ENCODE measurements at places on chromosomes 5 and 9.

DNA sequence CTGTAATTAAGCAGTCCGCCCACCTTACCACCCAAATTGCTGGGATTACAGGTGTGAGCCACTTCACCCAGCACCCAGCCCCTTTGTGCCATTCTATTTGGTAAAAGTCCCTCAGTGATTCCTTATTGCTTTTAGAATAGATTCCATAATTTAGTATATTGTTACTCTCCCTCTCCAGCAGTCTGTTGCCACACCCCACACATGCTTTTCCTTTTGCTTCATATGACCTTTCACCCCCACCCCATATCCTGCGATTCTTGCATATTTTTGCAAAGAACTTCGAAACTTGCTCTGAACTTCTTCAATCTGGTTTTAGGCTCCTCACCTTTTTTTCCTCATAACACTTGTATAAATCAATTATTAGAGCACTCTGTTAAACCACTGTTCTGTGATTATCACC, 100.2 kb downstream of the MTREX start:
- DNase-seq: no peak

GRCh38 chr9:73155377-73155776, 3.7 kb downstream of the ANXA1 start:
- DNase-seq: no peak

- no peak for DNase-seq
Observed at GRCh38 chr5:175133185-175133584, 310.8 kb downstream of the DRD1 start.

GRCh38 chr5:168600409-168600808, 21.2 kb upstream of the PANK3 start:
- no peak for DNase-seq

GRCh38 chr9:77563174-77563573, 84.9 kb downstream of the GNA14 start:
- DNase-seq: no peak

DNA sequence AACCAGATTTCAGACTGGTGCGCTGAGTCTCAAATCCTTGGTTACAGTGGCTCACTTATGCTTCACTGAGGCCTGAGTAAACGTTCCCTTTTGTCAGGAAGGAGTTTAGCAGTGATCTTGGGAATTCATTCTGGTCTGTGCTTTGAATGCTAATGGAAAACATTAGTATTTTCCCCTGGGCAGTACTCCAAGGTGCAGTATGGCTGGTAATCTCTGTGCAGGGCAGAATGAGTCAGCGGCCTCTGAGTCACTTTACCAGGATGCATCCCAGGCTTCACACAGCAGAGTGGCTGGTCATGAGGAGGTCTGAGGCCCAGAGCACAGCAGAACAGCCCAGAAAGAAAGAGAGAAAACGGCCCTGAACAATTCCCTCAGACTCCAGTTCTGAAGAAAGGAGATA, 54.0 kb downstream of the PCA3 start:
- peak; percentile 97 for DNase-seq

GRCh38 chr9:114515528-114515927, 10.3 kb upstream of the WHRN start:
- no peak for DNase-seq

DNA sequence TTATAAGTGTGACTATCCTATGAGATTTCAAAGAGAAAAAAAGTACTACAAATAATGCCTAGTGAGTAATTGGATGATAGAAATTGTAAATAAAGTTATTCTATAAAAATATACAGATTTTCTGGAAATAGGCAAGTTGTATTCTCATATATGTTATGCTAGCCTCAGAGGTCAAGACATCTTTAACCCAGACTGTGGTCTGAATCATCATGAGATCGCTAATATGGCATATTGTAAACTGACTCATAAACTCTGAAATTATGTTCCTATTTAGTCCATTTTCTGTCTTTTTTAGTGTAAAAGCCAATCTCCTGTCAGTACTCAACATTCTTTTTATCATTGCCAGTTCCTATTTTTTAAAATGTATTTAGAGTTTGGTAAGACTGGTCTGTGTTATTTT, 14.2 kb downstream of the LOX start:
- DNase-seq: no peak

DNA sequence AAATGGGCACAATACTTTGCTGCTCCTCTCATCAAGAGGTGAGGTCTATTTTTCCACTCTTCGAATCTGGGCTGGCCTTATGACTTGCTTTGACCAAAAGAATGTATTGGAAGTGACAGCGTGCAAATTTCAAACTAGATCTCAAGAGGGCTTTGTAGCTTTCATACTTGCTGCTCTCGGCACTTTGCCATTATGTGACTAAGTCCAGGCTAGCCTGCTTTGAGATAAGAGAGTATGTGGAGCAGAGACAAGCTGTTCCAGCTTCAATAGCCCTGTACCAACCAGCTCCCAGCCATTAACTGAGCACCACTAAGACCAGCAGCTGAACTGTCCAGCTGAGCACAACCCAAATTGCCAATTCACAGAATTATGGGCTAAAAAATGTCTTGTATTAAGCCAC, 124.6 kb downstream of the ACER2 start:
- peak; percentile 18 for DNase-seq

DNA sequence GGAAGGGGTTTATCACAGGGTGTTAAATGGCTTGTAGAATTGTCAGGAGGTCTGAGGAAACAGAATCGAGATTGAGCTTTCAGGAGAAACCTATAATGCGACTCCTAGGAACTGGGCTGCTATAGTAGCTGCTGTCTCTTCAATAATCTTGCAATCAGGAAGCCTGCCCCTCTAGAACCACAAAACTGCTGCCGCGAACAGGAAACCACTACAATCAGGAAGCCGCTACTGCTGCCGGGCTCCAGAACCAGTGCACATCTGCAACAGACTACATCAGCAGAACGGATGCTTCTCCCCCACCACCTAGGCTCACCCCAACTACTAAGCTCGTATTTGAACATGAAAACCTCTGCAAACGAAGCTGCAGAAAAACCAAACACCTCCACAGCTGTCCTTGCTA, 31.6 kb downstream of the TNFSF8 start:
- no peak for DNase-seq

DNA sequence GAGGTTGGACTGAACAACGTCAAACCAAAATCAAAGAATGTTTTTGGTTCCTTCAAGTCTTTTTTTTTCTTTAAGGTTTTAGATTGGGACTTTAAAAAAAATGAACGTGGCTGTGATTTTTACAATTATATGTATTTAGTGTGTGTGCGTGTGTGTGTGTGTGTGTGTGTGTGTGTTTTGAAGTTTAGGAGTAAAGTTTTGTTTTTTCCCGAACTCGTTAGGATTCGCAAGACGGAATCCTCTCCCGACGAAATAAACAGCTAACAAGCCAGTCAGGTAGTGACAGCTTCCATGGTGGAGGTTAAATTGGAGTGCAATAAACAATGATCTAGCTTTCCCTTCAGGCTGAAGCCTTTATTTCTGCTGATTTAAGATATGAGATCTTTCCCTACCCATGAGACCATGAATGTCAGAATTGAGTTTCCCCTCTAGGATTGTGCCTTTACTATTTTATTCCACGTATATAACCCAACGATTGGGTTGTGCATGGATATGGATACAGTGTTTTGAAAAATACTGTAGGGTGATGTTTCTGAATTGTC, 1.2 kb downstream of the KIAA1958 start:
- DNase-seq: no peak

DNA sequence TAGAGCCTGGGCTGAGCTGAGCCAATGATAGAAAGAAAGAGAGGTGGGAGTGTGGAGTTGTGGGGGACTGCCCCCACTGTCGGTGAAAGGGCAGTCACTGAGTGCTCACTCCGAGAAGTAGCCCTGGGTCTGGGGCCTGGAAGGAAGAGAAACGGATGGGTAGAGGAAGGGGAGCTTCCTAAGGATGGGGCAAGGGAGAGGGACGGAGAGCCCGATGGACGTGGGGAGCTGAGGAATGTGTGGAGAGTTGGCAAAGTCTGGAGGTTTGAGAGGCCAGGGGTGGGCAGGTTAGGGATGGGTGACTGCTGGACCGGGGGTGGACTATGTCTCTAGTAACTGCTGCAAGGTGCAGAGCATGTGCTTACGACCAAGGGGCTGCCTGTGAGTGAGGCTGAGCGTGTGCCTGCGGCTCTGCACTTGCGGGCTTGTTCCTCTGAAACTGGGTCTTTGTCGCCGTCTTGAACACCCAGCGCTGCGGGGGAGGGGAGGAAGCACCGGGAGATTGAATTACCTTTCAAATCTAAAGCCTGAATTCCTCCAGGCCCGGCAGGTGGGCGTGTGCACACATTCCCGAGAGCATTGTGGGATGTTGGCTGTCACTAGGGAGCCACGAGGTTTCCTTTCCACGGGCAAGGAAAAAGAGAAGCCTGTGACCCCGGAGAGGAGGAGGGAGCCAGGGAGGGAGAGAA, 76.4 kb upstream of the ARAP3 start:
- DNase-seq: no peak

DNA sequence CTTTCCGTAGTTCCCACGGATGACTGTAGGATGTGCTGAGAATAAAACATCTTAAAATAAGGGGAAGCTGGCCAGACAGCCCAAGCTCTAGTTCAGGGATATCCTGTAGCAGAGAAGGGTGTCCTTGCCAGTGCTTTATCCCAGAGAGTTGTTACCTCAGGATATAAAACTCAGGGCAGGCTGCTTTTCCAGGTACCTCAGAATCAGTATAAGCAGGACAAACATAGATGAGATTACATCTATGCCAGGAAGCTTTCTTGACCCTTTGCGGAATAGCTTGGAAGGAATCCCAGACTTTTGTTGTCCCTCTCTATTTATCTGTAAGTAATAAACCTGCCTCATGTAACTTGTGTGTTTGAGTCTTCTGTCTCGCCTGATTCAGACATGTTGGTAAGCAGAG, 565.7 kb downstream of the PRDM9 start:
- no peak for DNase-seq

DNA sequence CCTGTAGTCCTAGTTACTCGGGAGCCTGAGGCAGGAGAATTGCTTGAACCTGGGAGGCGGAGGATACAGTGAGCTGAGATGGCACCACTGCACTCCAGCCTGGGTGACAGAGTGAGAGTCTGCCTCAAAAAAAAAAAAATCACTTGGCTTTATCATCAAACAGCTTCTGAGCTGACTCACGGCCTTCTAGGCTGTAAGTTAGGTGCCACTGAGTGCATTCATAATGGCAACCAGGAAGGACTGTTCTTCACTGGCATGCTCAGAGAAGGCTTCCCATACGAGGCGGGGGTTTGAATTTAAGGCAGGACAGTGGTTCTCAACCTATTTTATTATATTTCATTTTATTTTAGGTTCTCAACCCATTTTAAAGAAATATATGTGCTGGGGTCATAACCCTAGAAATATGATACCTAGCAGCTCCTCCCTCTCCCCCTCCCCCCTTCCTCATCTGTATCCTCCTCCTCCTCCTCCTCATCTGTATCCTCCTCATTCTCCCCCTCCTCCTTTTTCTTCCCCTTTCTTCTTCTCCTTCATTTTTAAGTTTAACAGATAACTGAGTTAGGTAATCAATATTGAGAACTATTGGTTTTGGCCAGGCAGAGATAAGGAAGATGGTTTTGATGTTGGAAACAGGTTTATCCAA, 19.0 kb upstream of the LHFPL2 start:
- DNase-seq: peak; percentile 32

DNA sequence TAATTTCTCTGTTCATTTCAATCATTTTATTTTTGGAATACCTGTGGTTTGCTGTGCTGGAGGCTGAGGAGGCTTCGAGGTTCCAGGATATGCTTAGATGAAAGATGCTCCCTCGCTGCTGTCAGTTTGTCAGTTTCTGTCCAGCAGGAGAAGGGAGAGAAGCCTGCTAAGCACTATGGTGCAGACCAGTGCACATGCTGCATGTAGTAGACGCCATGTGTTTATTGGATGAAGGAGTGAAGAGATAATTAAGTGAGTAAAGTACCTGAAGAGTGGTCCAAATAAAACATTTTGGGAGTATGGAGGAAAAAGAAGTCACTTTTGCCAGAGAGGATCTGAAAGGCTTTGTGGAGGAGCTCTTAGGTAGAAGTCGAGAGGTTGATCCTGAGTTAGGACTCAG, 2.1 kb downstream of the PDZD2 start:
- DNase-seq: no peak

DNA sequence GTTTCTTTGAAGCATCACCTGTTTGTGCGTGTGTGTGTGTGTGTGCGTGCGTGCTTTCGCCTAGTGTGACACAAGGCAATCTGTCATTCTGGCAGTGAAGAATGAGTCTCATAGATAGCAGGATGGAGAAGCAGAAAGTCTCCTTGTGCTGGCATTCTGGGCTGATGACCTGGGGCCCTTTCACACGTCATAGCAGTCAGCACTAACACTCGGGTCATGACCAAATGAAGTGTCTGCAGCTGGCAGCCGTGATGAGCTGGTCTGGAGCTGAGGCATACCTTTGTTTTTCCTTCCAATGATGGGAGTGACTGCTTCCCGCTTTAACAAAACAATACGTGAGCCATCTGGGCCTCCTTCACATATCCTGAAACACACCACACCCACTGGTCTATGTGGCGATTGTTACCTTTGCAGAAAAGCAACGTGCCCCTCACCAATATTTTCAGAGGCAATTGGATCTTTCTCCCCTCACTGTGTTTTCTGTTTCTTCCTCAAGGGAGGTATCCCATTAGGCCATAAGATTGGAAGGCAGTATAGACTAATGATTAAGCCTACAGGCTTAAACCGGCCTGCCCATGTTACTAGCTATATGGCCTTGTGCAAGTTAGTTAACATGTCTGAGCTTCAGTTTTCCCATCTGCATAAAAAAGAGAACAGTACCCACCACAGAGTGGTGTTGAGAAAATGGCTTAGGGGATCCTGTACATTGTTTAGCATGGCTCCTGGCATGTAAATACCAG, 88.8 kb downstream of the SREK1 start:
- peak; percentile 50 for DNase-seq

DNA sequence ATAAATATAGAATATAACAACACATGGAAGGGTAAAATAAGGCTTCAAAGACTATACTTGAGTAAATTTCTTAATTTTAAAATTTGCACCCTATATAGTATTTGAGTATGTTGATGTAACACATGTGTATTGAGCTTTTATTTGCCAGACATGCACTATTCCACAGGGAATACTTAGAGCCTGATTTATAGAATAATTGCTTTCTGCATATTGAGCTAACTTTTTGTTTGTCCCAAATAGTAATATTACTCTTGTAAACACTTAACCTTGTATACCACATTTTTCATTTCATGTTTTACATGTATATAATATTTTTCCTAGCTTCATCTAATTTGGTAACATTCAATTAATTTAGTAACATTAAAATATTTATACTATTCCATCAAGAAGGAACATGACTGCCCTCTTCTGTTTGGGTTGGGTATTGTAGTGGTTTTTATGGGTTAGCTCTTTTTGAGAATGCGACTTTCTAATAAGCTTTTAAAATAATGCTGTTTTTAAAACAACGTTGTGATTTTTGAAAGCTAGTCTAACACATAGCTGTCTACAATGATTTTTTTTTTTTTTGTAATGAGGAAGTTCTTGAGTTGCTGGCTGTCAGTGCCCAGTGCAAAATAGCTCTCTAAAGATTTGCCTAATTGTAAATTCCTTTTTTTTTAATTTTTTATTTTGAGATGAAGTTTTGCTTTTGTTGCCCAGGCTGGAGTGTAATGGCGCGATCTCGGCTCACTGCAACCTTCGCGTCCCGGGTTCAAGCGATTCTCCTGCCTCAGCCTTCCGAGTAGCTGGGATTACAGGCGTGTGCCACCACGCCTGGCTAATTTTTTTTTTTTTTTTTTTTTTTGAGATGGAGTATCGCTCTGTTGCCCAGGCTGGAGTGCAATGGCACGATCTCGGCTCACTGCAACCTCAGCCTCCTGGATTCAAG, 4.8 kb downstream of the SUB1 start:
- DNase-seq: peak; percentile 27

Measured in HT1080 (cell line).